ENCODE measurements at places on chromosomes 1 and 21. TPM values are rescaled to one million over a fixed set of nuclear protein-coding genes. Genes with fewer than 3 reads are reported as not detected.

SLAMF9 gene
- total RNA-seq = not detected

CCDC185 gene
- not detected for total RNA-seq

BRDT gene
- total RNA-seq = not detected

SV2A gene
- 17.5 TPM for total RNA-seq

LORICRIN gene
- total RNA-seq = not detected

OR2T33 gene
- not detected for total RNA-seq

COL11A1 gene
- not detected for total RNA-seq

A3GALT2 gene
- not detected for total RNA-seq

TTC22 gene
- total RNA-seq = 4.6 TPM

SLC1A7 gene
- not detected for total RNA-seq

ERICH3 gene
- total RNA-seq = not detected

SYNC gene
- total RNA-seq = not detected

FCAMR gene
- total RNA-seq = 0.07 TPM

TBX15 gene
- not detected for total RNA-seq

PCBP3 gene
- 5.1 TPM for total RNA-seq

MAP10 gene
- 4.4 TPM for total RNA-seq

EFCAB7 gene
- total RNA-seq = 7.6 TPM

PTGER3 gene
- 4.2 TPM for total RNA-seq
